Left hindlimb (tissue), 1 donor: ENCODE measurements at places on chromosomes 7 and 10.

- DNase-seq, result no peak
These were observed 3.2 kb upstream of the FGFR2 start for GRCh38 chr10:121601458-121601857.

DNA sequence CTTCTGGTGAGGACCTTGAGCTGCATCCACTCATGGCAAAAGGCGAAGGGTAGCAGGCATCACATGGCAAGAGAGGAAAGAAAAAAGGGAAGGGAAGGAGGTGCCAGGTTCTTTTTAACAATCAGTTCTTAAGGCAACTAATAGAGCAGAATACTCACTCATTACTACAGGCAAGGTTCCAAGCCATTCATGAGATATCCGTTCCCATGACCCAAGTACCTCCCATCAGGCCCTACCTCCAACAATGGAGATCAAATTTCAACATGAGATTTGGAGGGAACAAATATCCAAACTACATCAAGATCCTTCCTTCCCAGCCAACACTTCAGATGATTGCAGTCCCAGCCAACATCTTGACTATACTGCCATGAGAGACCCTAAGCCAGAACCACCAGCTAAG is 38.9 kb upstream of the YAE1 start:
- DNase-seq, result no peak

DNA sequence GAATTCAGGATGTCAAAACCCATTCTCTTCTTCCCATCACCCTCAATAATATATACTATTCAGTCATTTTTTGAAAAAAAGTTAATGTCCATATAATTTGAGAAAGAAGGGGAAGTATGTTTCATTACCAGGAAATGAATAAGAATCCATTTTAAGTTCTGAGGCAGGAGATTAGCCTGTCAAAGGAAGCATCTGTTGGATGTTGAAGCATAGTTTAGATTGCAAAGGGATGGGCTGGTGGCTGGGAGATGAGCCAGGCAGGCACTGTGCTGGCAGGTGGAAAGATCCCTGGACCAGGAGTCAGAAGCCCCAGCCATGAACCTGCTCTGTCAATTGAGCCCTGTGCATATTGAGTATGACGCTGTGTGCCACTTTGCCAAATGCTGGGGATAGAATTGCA is 48.4 kb upstream of the CRTAC1 start:
- no peak for DNase-seq

- DNase-seq, result no peak
These were observed 99.9 kb downstream of the ARMH3 start for GRCh38 chr10:101956117-101956516.

- peak; percentile 26 for DNase-seq
These were observed 61.6 kb downstream of the GRK5 start for GRCh38 chr10:119268871-119269506.

- DNase-seq, result no peak
These were observed 13.5 kb downstream of the PPIF start for GRCh38 chr10:79360499-79361342.

DNA sequence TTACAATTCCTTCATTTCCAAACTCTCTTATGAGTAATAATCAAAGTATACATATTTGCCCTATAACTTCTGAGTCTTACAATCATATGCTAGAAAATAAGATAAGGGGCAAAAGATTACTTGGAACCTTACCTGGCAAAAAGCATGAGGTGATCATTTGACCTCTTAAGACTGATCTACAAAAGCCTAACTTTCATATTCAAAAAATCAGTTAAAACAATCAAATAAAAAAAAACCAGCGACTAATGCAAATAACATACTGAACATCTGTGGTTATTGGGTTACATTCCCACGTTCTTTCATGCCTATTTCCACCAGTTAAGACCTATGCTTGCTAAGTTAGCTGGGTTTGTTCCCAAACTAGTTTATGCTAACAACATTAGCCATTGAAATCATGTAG is 187.6 kb downstream of the RNF133 start:
- no peak for DNase-seq
